ENCODE measurements at places on chromosomes 6 and 20.

DNA sequence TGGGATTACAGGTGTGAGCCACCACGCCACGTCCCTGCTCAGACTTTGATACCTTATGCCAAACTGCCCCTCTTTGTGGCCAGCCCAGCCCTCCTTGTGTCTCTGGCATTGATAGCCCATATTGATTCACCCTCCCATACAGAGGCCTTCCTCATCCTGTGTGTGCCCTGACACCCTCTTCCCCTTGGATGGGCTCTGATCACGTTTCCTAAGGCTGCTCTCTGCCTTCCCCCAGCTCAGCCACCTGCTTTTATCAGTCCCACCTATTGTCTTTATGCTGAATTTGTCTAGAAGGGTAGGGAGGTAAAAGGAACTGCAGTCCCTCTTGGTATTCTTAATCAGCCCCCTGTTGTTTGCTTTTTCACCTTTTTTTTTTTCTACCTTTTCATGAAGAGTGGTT lies 95.9 kb downstream of the CDKAL1 start:
- no peak for DNase-seq

GRCh38 chr6:155050311-155050710 lies 55.2 kb downstream of the TIAM2 start:
- no peak for DNase-seq

DNA sequence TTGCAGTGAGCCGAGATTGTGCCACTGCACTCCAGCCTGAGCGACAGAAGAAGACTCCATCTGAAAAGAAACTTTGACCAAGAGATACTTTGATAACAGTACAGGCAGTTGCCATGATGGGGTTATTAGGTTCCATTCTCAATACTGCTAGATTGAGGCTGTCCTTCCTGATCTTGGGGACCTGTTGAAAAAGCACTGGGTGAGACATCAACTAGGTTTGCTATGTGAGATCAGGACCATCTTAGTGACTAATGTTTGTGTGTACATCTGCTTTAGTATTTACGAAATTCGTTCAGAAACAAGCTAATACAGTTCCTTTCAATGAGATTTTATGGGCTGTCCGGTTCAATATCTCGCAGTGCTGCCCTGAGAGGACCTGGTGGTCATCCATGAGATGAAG lies 2.6 kb downstream of the DSE start:
- no peak for DNase-seq

DNA sequence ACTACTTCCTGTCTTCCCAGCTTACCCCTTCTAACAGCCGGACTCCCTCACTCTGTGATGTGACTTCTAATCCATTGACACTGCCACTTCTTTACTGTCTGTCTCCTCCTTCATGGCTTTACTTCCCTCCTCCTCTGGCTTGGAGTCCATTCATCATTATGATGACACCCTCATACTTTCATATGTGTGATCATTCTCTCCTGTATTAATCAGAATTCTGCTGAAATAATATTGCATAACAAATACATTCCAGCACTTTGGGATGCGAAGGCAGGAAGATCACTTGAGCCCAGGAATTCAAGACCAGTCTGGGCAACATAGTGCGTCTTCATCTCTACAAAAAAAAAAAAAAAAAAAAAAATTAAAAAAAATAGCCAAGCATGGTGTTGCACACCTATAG lies 147.9 kb upstream of the BTBD3 start:
- no peak for DNase-seq

- DNase-seq, result no peak
Observed at GRCh38 chr20:57293995-57294394, 27.6 kb upstream of the BMP7 start.

DNA sequence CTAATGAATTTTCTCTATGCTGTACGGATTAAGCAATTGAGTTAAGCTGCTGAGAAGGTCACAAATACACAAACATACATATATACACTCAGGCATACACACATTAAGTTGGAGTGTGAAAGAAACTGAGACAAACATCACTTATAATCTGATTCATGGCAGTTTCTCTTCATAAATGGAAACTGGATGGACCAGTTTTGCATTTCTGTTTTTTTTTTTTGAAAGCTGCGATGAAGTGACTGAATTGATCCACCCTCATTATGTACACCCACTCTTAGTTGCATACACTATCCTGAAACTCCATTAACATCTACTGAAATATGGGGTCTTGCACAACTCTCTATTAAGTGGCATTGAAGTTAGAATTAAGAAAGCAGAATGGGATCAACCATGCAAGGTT lies 32.9 kb upstream of the TENT5A start:
- no peak for DNase-seq

DNA sequence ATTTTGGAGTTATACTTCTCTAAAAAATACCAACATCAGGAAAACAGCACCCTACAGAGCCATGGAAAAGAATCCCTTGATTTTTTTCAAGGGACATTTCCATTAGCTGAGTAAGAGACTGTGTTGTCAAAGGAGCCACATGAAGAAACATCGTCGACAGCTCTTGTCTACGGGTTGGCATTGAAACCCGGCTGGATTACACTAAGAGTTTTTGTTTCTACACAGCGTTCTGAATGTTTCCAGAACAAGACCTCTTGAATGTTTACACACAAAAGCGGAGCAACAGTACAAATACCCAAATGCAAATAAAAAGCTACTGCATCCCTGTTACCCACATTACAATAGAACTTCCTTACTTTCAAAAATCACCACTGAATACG lies 2.4 kb upstream of the MYLK4 start:
- DNase-seq, result no peak

GRCh38 chr6:117326396-117326795 lies 61.0 kb downstream of the VGLL2 start:
- no peak for DNase-seq

DNA sequence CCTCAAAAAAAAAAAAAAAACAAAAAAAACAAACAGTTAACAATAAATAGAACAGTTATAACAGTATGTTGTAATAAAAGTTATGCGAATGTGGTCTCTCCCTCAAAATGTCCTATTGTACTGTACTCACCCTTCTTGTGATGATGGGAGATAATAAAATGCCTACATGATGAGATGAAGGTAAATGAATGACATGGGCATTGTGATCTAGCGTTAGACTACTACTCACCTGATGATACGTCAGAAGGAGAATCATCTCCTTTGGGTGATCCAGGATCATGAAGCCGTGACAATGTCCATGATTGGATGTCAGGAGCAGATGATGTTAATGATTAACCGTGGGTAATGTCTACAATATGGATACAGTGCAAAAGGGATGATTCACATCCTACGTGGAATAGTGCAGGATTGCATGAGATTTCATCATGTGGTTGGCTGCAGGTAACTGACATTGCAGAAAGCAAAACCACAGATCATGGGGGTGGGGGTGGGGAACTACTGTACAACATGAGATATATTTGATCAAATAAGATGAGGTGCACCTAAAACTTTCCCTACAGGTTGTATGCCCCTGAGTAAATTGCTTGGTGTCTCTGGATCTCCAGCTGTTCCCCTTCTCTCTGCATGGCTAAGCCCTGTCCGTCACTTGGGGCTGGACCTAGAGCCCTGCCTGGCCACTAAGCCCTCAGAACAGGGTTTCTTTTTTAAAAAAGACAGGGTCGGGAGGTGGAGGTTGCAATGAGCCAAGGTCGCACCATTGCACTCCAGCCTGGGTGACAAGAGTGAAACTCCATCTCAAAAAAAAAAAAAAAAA lies 6.2 kb upstream of the RBCK1 start:
- DNase-seq, result no peak

DNA sequence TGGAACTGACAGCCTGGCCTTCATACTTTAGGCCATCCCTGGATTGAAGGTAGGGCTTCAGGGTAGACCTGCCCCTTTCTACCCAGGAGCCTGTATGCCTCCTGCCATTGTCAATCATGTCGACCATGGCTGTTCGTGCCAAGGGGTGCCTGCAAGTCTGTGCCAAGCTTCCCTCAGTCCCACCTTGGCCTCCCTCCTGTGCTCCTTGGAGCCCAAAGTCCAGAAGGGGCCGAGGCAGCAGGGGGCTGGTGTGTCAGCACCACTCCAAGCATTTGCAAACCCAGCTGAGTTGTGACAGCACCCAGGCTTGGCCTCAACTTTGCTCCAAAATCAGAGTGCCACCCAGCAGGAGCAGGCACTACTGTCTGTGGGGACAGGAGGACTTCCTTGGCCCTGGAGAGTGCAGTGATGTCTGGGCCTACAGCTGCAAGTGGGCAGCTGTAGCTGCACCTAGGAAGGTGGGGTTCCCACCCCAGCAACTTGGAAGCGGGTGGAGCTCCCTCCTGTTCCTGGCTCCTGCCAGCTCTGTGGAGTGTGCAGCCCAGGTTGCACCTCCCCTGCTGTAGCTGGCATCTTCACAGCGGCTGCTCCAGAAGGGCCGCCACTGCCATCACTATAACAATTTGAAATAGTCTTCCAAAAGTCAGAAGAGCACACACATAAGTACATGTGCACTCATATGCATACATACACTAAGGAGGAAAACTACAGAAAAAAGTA lies 1719.3 kb downstream of the HACE1 start:
- no peak for DNase-seq

- no peak for DNase-seq
Observed at GRCh38 chr20:49915118-49915379, 280 bp downstream of the SPATA2 start.

- no peak for DNase-seq
Observed at GRCh38 chr6:68911811-68912210, 276.7 kb downstream of the ADGRB3 start.

GRCh38 chr6:116445102-116445501 lies 16.1 kb upstream of the CALHM6 start:
- no peak for DNase-seq
